Renal cortex interstitium (tissue), 15 donors: ENCODE measurements at places on chromosomes 16 and 17.

- no peak for DNase-seq
These were observed 21.1 kb upstream of the SSTR5 start for GRCh38 chr16:1051446-1051845.

GRCh38 chr17:10130263-10130662, 68.1 kb downstream of the GAS7 start:
- no peak for DNase-seq

- DNase-seq = peak; percentile 79
These were observed 41.1 kb upstream of the FOXJ1 start for GRCh38 chr17:76182016-76182764.

- DNase-seq = no peak
These were observed at the start of gene NLRC3 for GRCh38 chr16:3577302-3577752. Gene NLRC3, minus strand, starts transcription at chr16:3577403. Its CDS starts 12,367 bp downstream, at chr16:3565036.

DNA sequence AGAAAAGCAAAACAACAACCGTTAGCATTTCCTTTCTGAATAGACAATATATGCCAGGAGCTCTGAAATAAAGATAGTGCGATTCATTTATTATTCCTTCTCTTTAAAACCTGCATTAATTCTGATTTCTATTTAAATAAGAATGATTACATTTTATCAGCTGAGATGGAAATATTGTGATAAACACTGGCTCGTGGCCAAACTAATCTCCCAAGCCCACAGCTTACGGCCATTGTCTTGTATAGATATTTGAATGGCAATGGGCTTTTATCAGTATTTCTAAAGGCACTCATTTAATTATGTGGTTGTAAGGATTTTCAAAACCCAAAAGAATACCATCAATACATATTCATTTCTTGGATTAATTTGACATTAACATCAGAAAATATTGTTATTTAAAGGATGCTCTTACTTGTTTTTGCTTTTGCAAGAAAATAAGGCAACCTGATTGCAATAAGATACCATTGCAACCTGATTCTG, 123.7 kb upstream of the IRX5 start:
- no peak for DNase-seq

DNA sequence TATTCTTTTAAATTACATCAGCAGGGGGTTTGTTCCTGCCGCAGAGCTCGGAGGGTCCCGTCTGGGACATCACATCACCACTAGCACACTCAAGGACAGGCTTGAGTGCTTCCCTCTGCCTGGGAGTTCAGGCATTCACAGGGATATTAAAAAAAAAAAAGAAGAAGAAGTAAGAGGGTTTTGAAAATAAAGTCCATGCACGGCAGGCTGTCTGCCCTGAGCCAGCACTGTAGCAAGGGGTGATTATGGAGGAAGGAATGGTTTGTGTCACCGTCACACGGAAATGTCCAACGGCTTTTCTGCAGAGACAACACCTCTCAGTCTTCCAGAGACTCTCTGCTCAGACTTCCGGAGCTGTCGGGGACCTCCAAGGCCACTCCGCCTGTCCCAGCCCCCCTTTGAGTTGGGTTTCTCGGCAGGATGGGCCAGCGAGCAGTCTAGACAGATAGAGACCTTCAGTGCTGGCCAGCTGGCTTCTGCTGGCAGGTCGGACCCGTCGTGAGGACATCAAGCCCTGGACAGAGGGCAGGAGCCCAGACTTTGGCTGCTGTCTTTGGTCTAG, 33.6 kb downstream of the MEOX1 start:
- DNase-seq = no peak

- DNase-seq = peak; percentile 13
These were observed 39.2 kb upstream of the ABCC12 start for GRCh38 chr16:48194828-48195556.

GRCh38 chr17:62921817-62922216, 44.2 kb upstream of the TANC2 start:
- no peak for DNase-seq

GRCh38 chr17:65418622-65419021, 142.8 kb downstream of the AXIN2 start:
- DNase-seq = no peak

GRCh38 chr17:9907883-9908648, 3.0 kb upstream of the RCVRN start:
- DNase-seq = no peak

- DNase-seq = no peak
These were observed 110.8 kb upstream of the DNAH9 start for GRCh38 chr17:11487469-11487868.

DNA sequence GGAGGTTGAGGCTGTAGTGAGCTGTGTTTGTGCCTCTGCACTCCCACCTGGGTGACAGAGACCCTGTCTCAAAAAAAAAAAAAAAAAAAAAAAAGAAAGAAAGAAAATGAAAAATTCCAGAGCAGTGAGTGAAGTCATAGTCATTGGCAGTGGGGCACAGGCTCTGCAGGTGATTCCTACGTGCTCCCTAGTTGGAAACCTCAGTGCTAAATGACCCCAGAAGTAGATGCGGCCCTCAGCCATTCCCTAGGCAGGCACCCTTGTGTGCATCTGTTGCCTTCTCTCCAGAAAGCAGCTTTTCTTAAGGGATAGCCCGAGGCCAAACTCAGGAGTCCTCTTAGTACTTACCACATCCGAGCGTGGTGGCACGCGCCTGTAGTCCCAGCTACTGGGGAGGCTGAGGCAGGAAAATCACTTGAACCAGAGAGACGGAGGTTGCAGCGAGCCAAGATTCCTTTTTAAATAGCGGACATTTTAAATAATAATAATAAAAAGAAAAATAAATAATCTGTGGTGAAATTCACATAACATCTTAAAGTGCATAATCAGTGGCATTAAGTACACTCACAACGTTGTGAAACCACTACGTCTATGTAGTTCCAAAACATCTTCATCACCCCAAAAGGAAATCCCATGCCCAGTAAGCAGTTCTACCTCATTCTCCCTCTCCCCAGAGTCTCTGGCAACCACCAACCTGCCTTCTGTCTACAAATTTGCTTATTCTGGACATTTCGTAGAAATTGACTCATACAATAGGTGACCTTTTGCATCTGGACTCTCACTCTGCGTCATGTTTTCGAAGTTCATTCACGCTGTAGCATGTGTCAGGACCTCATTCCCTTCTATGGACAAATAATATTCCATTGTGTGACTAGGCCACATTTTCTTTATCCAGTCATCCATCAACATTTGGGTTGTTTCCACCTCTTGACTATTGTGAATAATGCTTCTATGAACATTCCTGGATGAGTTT, 12.5 kb upstream of the SPHK1 start:
- DNase-seq = no peak

DNA sequence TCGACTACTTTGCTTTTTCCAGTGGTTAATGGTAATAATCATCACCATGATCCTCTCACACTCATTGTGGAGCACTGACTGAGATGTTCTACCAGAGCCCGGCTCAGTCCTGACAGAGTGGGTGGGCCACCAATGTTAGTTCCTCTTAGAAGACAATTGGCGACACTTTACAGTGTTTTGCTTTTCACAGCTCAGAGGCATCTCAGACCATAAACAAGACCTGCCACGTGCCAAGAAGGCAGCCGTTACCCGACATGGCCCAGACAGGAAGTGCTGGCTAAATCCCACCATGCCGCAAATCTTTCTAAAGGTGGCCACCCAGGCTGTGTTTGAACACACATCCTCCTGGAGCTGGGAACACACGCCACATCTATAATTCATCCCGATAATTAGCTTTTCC, 103.7 kb downstream of the XYLT1 start:
- DNase-seq = no peak

- DNase-seq = no peak
These were observed 20.4 kb downstream of the POLR3E start for GRCh38 chr16:22317625-22318024.

DNA sequence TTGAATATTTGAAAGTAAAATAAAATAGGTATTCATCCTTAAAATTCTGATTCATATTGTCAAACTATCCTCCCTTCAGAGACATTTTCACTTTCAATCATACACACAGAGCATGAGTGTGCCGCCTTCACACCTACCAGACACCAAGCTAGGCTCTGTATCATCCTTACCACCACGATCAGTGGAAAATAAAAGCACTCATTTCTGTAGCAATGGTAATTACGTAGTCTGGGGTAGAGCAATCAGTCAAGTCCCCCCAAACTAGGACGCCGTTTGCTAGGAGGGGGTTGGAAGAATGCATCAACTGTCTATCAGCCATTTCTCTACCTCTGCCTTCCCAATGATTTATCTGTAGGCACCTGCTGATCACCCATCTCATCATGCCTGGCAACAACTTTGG, 84.6 kb upstream of the GRIN2A start:
- no peak for DNase-seq

DNA sequence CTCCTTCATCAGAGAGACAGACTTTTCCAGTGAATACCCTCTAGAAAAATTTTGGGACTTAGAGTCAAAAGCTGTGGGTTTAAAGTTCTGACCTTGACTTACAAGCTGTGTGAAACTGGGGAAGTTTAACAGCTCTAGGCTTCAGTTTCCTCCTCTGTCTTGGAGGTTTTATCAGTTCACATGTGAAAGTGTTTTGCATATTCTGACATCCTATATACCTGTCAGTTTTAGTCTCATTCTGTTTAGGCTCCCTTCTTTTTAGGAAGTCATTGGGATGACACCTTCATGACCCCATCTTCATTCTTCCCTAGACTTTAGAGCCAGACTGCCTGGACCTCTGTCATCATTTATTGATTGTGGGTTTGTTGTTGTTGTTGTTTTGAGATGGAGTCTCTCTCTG, 44.4 kb downstream of the YPEL2 start:
- DNase-seq = no peak

DNA sequence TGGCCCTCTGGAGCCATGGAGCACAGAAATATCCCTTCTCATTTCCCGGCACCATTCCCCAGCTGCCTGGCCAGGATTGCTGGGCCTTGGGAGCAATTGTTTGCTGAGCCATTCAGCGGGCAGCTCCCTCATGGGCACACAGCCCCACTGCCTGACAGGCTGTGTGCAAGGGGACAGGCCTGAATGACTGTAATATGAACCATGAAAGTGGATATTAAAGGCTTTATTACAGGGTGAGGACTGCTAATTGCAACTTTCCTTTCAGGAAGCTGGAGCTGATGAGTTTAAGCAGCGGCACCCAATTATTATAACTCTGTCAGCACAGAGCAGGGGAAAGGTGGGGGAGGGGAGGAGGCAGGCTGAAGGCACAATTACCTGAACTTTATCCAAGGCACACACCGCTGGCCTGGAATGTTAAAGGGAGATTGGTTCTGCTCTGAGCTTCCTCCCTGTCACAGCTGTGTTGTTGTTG, 159.8 kb upstream of the SDK2 start:
- DNase-seq = no peak

DNA sequence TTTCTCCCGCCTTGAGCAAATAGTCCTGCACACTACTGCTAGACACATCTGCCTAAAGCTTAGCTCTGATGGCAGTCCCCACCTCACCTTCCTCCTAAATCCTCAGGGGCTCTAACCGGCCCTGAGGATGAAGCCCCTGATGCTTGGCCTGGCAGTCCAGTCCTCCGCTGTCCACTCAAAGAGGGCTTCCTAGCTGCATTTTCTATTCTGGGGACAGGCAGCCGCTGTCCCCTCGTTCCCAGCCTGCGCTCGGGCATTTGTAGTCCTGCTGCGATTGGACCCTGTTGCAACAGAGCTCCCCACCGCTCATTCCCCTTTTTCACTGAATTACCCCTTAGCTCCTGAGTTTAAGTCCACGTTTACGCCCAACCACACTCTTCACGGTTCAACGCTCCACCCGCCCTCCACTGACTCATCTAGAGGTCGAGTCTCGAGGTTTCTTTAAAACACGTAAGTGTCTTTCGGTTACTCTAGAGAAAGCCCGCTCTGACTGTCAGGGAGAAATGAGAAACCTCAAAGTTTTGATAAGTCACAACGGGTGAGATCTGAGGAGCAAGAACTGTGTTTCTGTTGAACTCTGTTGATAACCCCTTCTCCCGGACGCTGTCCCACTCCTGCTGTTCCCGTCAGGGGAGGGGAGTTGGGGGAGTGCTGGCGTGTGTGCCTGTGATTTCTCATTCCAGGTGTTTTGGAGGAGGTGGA, 4.5 kb downstream of the CCR7 start:
- no peak for DNase-seq

DNA sequence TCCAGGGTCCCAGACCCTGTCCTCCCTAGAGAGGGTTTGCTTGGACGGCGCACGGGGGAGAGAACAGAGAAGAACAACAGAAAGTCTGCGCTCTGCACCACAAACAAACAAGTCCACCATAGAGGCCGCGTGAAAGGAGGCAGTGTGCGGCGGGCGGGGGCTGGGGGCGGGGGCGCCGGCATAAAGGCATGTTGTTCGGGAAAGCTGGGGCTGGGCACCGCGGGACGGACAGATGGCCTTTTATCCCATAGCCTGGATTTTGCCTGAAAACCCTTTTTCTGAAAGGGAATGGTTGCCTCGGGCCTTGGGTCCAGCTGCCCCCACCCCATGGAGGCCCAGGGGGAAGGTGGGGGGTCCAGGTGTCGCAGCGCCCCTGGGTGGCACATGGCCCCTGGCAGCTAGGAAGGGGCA, 26.0 kb downstream of the FA2H start:
- DNase-seq = no peak

- peak; percentile 56 for DNase-seq
These were observed 37.2 kb upstream of the ADGRG1 start for GRCh38 chr16:57591086-57591869.

DNA sequence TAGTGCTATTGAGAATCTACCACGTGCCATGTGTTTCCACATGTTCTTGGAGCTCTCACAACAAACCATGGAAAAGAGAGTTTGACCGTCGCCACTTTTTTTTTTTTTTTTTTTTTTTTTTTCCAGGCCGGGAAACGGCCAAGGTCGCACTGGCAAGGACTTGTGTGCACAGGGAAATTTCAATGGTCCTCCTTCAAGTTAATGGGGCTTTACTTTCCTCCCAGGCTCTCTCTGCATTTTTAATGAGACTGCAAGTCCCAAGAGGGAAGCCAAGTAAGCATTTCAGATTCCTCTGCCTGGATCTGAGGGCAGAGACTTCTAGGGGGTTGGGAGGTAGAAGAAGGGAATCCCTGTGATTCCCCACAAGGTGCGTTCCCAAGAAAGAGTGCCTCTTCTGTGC, 94.7 kb upstream of the MPHOSPH6 start:
- DNase-seq = no peak

DNA sequence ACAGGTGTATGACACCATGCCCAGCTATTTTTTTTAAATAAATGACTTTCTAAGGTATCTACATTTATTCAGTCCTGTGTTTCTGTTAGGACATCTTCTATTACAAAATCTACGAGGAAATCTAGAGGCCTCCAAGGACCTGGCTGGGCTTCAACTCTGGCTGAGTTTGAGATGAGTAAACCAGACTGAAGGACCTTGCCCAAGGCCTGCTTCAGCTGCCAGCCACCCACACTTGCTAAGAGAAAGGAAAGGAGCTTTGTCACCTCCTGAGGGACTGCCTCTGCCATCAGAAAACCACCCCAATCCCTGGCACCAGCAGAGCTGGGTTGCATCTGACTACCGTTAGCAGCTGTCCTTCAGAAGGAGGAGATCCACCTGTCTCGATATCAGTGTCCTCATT, 1.3 kb upstream of the MYO1D start:
- no peak for DNase-seq

- DNase-seq = no peak
These were observed 8.3 kb upstream of the ZNF750 start for GRCh38 chr17:82848022-82848592.
